ENCODE measurements at places on chromosomes 16 and 17.

GRCh38 chr17:77944390-77945222, 13.9 kb upstream of the TNRC6C start:
- DNase-seq = no peak

- no peak for DNase-seq
Measured at GRCh38 chr17:65099941-65100315, 37.2 kb upstream of the RGS9 start.

DNA sequence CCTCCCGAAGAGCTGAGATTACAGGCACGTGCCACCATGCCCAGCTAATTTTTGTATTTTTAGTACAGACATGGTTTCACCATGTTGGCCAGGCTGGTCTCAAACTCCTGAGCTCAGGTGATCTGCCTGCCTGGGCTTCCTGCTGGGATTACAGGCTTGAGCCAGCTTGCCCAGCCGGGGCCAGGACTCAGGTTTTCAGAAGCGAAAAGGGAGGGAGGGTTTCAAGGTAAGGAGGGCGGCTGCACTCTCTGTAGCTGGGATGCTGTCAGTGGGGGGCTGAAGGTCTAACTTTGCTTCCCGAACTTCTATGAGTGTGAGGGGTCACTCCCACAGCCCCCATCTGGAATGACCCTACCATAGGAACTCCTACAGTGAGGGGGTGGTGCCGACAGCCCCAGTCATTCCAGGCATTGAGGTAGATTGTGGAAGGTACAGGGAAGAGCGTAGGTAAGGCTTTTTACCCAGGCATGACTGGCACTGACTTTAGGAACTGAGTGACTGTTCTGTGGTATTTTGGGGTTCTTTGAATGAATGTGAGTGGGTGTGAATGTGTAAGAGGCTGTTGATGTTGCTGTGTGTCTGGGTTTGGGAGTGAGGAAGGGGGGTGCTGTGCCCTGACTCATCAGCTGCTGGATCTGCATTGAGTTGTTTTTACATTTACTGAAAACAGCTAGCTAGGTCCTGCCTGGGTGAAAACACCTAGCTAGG, 3.8 kb upstream of the C1QL1 start:
- no peak for DNase-seq

DNA sequence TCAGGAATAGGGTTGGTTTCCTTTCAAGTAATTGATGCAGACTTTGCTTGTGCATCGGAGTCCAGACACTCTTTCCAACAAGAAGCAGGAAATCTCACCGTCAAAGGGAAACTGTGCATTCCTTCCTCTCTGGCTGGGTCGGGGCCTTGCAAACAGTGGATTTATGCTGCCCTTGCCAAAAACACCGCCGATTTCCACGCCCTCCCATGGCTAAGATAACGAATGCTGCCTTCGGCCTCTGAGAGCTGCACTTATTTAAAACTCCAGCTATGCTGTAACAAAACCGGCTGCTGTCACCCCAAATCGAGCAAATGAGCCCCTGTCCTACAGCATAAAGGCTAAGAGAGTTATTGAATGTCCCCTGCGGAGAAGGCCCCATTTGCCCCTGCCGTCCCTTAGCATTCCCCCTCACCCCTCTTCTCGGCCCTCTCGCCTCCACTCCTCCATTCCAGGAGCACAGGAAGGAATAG, 275.5 kb upstream of the IRX5 start:
- DNase-seq = no peak

GRCh38 chr17:57522042-57523005, 222.8 kb downstream of the CCDC182 start:
- DNase-seq = no peak

DNA sequence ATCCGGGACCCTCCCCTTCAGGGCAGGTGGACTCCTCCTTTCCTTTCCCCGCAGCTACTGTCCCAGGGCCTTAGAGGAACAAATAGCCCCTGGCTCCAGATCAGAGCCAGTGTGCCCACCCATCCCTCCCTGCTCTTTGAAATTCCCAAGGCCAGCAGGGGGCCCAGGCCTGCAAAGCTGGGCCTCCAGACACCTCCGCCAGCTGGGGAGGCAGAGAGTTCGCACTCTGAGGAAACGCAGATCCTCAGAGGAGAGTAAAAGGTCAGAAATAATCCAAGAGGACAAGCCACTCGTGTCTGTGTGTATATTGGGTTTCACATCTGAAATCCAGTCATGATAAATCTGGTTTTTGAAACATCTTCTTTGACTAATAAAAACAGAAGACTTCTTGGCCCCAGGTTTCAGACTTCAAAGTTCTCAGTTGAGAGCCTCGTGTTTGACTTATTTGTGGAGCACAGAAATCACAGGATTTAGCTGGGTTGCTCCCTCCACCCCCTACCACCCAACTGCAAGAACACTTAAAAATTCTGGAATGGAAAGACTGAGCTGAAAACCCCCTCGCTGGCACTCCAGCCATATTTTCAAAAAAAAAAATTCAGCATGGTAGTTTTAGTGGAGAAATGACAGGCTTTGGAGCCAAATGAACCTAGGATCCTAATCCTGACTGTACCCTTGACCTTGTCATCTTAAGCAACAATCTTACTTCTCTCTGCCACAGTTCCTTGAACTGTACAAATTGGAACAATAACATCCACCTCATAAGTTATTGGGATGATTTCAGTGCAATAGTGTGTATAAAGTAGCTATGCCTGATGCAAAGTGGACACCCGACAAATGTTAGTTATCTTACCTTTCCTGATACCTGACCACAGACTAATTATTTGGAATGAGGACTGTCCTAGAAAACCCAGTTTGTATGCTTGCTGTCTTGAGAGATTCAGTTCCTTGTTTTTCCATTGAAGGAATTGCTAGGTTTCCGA, 44.5 kb upstream of the TBX2 start:
- no peak for DNase-seq

DNA sequence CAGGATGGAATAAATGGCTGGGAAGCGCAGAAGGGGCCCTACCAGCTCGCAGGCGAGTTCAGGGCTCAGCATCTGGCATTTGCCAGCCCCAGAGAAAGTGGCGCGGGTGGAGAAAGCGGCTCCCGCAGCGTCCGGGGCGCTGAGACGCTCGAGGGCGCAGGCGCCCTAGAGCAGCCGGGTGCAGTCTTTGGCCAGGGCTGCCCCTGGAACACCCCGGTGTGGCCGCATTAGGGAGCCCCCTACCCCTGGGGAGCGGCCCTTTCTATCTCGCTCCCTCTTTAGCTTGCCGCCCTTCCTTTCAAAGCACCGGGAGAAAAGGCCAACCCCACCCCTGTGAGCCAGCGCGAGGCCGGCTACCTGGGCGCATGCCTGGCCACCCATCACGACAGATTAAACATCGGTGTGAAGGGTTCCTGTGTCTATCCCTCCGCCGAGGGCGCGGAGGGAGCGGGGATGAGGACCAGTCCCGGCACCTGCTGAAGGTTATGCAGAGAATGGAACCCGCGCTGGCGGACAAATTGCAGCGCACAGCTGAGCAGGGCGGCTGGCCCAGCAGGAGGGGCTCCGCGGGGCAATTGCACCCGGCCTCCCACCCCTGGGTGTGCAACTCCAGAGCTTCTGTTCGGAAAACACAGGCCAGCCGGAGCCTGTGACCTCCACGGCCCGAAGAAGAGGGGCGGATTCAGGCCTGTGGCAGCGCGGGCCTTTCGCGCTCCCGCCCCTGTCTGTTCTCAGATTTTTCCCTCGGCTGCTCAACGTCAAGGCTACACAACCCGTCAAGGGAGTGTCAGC, 15.6 kb upstream of the FOXF1 start:
- DNase-seq = no peak

DNA sequence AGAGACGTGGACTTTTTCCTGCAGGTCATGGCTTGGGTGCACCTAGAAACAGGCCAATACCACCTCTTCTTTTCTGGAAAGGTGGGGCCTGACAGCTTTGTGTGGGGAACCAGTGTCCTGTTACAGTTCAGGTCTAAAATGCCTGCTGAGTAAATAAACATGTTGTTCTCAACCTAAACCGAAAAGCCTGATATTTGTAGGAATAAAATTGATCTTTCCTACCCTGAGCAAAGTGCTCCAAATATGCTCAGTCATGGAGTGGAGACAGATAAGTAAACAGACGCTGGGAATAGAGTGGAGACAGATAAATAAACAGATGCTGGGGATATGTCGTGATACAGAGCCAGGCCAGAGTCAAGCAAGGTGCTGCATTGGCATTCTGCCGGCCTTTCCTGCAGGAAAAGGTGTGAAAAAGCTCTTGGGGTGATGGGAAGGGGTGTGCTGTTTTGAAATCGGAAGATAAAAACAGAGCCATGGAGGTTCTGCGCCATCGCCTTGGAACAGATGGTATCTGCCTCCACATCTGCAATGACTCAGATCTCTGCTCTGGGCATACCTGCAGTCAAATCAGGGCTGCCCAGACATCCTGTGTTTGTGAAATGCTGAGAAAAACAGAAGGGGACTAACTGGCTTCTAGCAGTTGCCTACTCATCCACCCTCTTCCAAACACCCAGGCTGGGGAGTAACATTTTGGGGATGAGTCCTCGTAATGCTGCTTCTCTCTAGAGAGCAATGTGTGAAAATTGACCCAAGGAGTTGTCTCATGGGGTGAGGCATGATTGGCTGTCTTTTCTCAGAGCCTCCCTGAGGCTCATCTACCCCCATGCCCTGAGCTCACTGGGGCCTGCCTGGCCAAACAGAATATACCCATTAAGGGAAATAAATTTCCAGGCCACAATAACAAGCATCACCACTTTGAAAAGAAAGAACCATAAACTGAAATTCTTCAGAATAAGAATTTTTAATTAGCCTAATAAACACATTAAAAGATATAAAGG, 16.8 kb upstream of the TRPV2 start:
- no peak for DNase-seq

DNA sequence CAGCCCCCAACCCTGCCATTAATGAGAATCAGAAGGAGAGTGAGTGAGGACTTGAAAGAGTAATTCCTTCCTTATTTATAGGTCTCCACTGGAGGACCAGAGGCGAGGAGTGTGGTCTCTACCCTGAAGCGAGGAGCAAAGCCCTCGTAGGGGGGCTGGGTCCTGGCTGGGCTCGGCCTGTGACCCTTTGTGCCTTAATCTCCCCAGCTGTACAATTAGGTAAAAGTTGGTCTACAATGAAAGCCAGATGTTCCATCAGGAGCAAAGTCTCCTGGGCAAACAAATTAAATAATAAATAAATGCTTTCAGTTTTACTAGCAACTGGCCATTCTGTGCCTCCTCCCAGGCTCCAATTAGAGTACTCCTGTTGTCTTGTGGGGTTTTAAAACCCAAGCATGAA, 523.5 kb upstream of the SALL1 start:
- no peak for DNase-seq

- DNase-seq = no peak
Measured at GRCh38 chr16:80816356-80816755, 12.0 kb upstream of the CDYL2 start.

DNA sequence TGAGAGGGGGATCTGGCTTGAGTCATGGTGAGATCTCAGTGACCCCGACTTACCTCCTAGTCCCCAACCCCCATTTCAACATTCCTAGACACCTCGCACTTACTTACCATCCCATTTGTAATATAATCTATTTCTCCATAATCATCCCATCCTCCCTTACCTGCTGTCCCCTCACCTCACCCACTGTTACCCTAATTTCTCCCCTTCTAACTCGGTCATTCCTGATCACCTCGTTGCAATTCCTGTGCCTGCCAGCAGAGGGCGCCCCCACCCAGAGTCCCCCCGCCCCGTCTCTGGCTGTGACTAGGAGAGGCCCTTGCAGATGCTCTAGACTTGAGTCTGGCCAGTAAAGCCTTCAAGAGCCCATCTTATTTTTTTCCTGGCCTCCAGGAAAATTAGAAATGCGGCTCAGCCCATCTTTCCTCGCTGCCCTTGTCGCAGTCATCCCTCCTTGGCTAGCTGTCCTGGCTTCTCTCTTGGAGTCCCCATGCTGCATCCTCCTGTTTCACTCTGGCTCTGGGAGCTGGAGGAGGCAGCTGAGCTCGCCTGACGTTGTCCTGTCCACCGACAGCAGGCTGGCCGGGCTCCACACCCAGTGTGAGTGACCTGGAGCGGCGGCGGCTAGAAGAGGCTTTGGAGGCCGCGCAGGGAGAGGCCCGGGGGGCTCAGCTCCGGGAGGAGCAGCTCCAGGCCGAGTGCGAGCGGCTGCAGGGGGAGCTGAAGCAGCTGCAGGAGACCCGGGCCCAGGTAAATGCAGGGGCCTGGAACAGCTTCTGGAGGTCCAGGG, 5.0 kb downstream of the TBKBP1 start:
- no peak for DNase-seq

DNA sequence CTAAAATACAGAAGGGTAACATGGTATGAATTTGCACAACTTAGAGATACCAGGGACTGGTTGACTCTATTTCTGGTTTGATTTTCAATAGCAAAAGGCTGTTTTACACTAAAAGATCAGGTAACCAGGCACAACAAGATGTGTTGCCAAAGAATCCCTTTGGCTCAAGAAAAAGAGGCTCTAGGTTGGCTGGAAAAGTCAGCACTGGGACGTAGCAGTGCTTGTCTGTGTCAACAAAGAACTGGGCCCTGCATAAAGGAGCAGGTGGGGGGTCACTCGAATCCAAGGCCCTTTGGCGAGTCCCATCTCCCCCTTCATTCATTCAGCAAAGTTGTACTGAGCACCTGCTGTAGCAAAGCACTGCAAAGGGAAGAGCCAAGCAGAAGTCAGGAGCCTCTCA, 18.4 kb downstream of the SDR42E1 start:
- DNase-seq = no peak

- no peak for DNase-seq
Measured at GRCh38 chr16:16154281-16154951, 68.9 kb downstream of the ABCC6 start.

- DNase-seq = no peak
Measured at GRCh38 chr16:23893986-23894385, 58.2 kb downstream of the PRKCB start.

GRCh38 chr17:43562679-43563599, 16.8 kb upstream of the ETV4 start:
- no peak for DNase-seq

GRCh38 chr16:66590322-66590721, 11.1 kb downstream of the CMTM2 start:
- DNase-seq = no peak

DNA sequence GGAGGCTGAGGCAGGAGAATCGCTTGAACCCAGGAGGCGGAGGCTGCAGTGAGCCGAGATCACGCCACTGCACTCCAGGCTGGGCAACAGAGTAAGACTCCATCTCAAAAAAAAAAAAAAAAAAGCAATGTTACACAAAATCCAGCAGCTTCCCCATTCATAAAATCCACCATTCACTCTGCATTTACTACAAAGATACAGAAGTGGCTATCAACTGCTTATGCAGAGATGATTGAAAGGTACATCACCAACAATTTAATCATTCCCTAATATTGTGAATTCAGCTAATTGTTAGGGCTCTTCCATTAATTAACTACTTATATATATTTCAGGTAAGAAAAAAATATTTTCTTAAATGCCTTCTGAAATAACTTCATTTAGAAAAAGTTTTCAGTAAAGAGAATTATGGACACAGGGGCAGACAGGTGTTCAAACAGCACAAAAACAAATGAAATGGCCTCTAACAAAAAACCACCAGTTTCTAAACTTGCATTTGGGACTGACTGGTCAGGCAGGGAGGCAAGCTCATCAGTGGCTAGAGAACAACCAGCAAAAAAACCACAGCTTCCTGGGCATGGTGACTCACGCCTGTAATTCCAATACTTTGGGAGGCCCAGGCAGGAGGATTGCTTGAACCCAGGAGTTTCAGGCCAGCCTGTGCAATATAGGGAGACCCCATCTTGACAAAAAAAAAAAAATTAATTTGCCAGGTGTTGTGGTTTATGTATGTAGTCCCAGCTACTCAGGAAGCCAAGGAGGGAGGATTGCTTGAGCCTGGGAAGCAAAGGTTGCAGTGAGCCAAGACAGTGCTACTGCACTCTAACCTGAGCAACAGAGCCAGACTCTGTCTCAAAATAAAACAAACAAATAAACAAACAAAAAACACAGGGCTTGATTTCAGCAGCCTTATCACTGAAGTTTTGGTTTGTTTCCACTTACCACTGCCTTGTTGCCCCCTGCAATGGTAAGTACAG, 26.3 kb downstream of the ERN1 start:
- DNase-seq = no peak

GRCh38 chr16:56102183-56102686, 89.1 kb upstream of the GNAO1 start:
- no peak for DNase-seq
